ENCODE measurements at places on chromosomes 6 and 20. TPM values are rescaled to one million over a fixed set of nuclear protein-coding genes. Genes with fewer than 3 reads are reported as not detected.

CFAP206 gene
- total RNA-seq = 0.23 TPM

- no peak for DNase-seq
Observed at GRCh38 chr20:316316-317068, 8.9 kb upstream of the SOX12 start.

DNA sequence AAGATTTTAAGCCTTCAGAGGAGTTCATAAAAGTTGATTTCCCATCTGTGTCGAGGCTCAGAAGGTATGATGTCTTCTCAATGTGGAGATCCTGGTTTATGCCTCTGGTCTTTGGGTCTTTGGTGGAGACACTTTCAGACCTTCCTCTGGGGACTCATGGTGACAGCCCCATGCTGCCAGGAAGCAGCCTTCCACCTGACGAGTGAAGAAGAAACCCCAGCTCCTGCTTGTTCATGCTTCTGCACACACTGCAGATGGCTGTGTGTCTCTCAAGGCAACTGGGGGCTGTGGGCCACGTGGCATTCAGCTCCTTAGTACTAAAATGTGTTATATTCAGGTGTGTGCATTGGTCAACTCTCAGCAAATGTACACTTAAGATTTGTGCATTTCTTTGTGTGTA lies 4.9 kb upstream of the SCP2D1 start:
- DNase-seq = no peak

DNA sequence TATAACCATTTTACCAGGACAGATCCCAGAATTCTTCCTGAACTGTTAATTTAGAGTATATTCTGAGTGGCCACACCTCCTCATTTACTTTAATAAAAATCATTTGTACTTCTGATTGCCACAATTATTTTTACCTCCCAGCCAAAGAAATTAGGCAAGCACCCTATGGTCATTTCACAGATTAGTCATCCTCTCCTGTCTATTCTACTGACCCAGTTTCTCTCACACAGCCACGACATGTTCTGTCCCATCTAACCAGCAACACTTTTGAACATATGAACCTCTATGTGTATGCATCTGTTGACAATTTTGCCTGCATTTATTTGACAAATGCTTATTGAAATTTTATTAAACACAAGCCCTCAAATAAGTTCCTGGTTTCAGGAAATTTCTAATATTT lies 202.6 kb upstream of the STXBP5 start:
- peak; percentile 61 for DNase-seq

DNA sequence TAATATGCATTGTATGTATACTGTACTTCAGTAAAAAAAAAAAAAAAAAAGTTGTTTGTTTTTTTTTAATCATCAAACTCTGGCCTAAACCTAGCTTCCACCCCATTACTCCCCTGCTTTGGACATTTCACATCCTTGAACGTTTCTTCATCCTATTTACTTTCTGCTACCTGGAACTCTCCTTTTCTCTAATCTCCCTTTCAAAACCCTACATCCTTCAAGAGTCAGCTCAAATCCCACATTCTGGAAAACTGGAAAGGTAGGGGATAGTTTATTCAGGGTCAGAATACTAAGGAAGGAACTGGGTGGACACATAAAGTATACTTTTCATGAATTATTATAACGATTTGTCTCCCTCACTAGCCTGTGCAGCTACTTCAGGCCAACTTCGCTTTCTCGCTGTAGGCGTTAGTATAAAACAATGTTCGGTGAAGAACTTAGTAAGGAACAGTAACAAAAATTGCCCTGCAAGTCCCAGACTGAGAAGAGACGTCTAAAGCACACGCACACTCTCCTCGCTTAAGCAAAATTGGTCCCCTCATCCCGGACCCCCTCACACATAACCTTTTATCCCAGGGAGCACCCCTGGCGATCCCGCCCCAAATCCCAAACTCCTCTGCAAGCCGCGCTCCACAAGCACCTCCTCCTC lies 775 bp downstream of the PIGU start:
- DNase-seq = no peak

CALHM6 gene
- 3.9 TPM for total RNA-seq

Data from LHCN-M2 (cell line).